Regular cardiac myocyte (primary cell): ENCODE measurements at places on chromosomes 1 and 21. TPM values are rescaled to one million over a fixed set of nuclear protein-coding genes. Genes with fewer than 3 reads are reported as not detected.

ISG20L2 gene
- total RNA-seq, result 6.5 and 10.9 TPM in 2 replicates

LIPI gene
- not detected in 2 replicates for total RNA-seq

DIPK1A gene
- 20.1 and 27.9 TPM in 2 replicates for total RNA-seq

CTH gene
- 2.5 and 3.9 TPM in 2 replicates for total RNA-seq

FCRL5 gene
- not detected in 2 replicates for total RNA-seq

ADAMTS1 gene
- total RNA-seq, result 274 and 457 TPM in 2 replicates

OR14K1 gene
- not detected in 2 replicates for total RNA-seq

KIF26B gene
- total RNA-seq, result 0.96 and 9.3 TPM in 2 replicates

CTTNBP2NL gene
- total RNA-seq, result 13.2 and 17.8 TPM in 2 replicates

CLCA4 gene
- not detected in 2 replicates for total RNA-seq

SLC30A2 gene
- total RNA-seq, result not detected in 2 replicates

AIM2 gene
- total RNA-seq, result not detected in 2 replicates

CAMK1G gene
- 0.77 and 0.85 TPM in 2 replicates for total RNA-seq

VASH2 gene
- 0.28 TPM in 1 of 2 replicates, not detected in the other for total RNA-seq
